ENCODE measurements at places on chromosomes 2 and 18. TPM values are rescaled to one million over a fixed set of nuclear protein-coding genes. Genes with fewer than 3 reads are reported as not detected.

DNA sequence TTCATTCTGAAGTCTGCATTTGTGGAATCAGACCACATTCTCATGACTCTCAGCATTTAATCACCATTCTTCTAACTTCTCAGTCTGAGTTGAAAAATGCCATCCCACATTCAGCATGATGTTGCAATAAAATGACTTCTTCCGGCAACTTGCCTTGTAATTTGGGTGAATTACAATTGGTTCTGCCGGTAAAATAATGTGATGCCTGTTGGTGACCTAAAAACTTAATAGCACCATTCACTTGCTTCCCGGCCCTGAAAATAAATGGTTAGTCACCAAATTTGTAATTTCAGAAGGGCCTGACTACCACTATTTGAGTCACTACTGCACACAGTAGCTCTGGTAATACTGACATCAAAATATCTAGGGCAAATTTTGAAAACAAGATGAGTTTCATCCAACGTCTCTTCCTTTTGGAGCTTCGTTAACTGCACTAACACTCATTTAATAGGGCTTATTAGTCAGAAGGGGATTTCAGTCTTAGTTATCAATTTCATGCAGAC is 637.1 kb upstream of the CHAC2 start:
- H3K27ac ChIP-seq: no peak overlapping the region
- no peaks in the 10 kb centered on the region for H3K27me3 ChIP-seq
- no peaks in the 10 kb centered on the region for H3K36me3 ChIP-seq
- no peak overlapping the region for H3K4me3 ChIP-seq
- no peak for DNase-seq

GRCh38 chr2:45394216-45394615 is 216.9 kb downstream of the SRBD1 start:
- H3K36me3 ChIP-seq: peaks cover 35% of the 10 kb centered on the region
- DNase-seq: no peak
- no peaks in the 10 kb centered on the region for H3K27me3 ChIP-seq
- H3K4me3 ChIP-seq: no peak overlapping the region

DNA sequence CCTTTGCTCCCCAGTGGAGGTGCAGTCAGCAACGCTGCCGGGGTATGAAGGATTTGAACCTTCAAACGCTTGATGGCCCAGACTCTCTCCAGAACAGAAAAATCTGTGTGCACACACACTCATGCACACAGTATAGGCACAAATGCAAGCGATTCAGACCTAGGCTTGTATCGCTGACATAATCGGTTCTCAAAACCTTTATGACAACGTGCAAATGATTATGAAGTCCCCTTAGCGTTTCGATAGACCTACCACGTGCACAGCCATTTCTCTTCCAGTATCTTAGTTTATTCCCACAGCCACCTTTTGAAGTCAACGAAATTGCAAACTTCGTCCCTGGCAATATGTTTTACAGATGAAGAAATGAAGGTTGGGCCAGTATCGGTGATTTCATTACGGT is 138.9 kb upstream of the MYCN start:
- H3K4me1 ChIP-seq: no peaks in the 10 kb centered on the region
- H3K27me3 ChIP-seq: no peaks in the 10 kb centered on the region
- no peak overlapping the region for H3K4me3 ChIP-seq
- DNase-seq: no peak
- no peak overlapping the region for H3K27ac ChIP-seq

DNA sequence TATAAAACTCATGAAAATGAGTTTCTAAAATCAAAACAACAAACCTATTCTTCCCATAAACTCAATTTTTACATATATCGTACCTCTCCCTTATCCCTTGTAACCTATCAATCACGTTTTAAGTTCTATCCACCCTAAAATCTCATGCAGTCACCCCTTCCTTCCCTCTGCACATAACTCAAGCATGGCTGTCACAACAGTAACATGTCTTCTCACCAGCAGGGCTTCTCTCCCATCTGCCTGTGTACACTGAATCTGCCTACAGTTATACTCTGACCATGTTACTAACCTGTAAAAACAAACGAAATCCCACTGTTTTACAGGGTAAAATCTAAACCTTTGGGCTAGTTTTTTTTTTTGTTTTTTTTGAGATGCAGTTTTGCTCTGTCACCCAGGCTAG is 68.2 kb downstream of the MAP4K3 start:
- no peaks in the 10 kb centered on the region for H3K4me1 ChIP-seq
- H3K27me3 ChIP-seq: no peaks in the 10 kb centered on the region
- H3K36me3 ChIP-seq: no peaks in the 10 kb centered on the region
- H3K4me3 ChIP-seq: no peak overlapping the region
- peak overlapping the region; percentile 0 for H3K27ac ChIP-seq

The UBE2F gene
- polyA plus RNA-seq: 59.5 TPM

The SPC25 gene
- not detected for polyA plus RNA-seq

The ALK gene
- polyA plus RNA-seq: not detected

The MOGAT1 gene
- not detected for polyA plus RNA-seq
